ENCODE measurements at places on chromosomes 2 and 18. TPM values are rescaled to one million over a fixed set of nuclear protein-coding genes. Genes with fewer than 3 reads are reported as not detected.

DNA sequence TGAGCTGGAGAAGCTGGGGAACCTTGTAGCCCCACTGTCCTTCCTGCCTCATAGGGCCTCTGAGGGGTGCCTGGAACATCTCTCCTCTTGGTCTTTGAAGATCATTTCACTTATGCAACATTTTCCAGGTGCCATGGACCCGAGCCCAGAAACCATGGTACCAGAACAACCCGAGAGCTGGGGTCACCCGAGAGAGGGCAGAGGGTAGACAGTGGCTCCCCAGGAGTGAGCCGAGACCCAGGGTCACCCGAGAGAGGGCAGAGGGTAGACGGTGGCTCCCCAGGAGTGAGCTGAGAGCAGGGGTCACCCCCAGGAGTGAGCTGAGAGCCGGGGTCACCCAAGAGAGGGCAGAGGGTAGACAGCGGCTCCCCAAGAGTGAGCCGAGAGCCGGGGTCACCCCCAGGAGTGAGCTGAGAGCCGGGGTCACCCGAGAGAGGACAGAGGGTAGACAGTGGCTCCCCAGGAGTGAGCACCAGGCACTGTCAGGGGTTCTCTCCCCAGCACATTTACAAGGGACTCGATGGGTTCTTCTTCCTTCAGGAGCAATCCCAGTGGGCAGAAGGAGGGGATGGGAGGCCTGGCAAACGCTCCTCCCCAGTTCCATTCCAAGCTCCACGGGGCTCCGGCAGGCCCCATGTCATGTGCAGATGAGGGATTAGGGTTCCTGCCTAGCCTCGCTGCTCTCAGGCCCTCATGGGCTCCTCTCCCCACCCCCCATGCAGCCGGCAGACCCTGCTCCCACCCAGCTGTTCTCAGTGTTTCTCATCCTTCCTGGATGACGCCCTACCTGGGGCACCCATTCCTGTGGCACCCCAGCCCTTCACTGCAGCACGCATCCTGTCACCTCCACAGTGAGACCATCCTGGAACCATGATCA is 163.5 kb downstream of the RTP5 start:
- no peak overlapping the region for H3K4me3 ChIP-seq
- H3K4me1 ChIP-seq = peaks cover 13% of the 10 kb centered on the region
- no peak for DNase-seq
- H3K36me3 ChIP-seq = no peaks in the 10 kb centered on the region

- H3K4me3 ChIP-seq = no peak overlapping the region
- H3K4me1 ChIP-seq = no peaks in the 10 kb centered on the region
- peaks cover 6% of the 10 kb centered on the region for H3K27me3 ChIP-seq
- no peak for DNase-seq
These were observed 80.7 kb downstream of the FHOD3 start for GRCh38 chr18:36378205-36378604.

- no peaks in the 10 kb centered on the region for H3K27me3 ChIP-seq
- DNase-seq = no peak
- H3K4me3 ChIP-seq = no peak overlapping the region
These were observed 1.2 kb downstream of the ANKRD23 start for GRCh38 chr2:96842600-96842999.

DNA sequence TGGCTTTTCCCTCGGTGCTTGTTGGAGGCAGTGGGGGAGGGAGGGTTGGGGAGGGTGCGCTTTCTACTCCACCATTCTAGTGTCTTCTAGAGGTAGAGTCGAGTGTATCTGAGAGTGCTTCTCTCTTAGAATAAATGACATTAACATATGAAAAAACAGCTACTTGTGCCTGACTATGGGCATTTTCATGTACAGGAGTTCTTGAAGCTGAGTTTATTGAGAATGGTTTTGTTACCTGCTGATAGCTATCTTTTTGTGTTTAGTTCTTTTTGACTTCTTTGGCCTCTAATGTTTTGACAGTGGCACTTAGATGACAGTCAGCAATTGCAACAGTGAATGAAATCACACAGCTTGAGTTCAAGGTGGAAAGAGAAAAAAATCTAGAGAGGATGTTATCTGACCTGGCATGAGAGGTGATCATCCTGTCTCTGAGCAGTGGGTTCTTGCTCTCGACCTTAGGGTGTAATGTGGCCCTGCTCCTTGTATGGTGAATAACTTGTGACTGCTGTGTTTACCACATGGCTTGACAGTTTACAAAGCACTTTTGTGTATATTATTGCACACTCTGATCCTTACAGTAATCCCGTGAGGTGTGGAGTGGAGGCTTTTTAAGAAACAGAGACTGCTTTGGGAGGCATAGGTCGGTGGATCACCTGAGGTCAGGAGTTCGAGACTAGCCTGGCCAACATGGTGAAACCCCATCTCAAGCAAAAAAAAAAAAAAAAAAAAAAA is 86.7 kb downstream of the AGAP1 start:
- DNase-seq = no peak
- no peaks in the 10 kb centered on the region for H3K27me3 ChIP-seq
- H3K36me3 ChIP-seq = no peaks in the 10 kb centered on the region
- no peak overlapping the region for H3K27ac ChIP-seq

DNA sequence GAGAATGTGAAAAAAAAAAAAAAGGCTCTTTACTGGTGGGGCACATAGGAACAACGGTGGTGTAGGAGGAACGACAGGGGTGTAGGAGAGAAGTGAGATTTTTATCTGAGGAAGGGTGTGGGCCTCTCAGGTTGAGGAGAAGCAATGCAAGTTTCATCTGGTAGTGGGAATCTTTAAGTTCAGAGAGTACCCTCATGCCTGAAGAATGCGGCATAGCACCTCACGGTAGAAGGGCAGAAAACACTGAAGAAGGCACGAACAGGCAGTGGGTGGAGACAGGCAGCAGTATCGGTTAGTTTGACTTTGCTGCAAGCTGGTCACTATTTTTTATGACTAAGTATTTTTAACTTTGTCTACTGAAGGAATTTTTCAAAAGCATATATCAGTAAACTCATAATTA is 52.2 kb upstream of the TSPYL6 start:
- peaks cover 8% of the 10 kb centered on the region for H3K4me1 ChIP-seq
- no peak overlapping the region for H3K27ac ChIP-seq

Gene TPO
- not detected for total RNA-seq

Gene RTP5
- not detected for total RNA-seq

Gene MTCL1
- total RNA-seq = 36.7 TPM

All from SJSA1 (cell line).